ENCODE measurements at places on chromosomes 2 and 18.

DNA sequence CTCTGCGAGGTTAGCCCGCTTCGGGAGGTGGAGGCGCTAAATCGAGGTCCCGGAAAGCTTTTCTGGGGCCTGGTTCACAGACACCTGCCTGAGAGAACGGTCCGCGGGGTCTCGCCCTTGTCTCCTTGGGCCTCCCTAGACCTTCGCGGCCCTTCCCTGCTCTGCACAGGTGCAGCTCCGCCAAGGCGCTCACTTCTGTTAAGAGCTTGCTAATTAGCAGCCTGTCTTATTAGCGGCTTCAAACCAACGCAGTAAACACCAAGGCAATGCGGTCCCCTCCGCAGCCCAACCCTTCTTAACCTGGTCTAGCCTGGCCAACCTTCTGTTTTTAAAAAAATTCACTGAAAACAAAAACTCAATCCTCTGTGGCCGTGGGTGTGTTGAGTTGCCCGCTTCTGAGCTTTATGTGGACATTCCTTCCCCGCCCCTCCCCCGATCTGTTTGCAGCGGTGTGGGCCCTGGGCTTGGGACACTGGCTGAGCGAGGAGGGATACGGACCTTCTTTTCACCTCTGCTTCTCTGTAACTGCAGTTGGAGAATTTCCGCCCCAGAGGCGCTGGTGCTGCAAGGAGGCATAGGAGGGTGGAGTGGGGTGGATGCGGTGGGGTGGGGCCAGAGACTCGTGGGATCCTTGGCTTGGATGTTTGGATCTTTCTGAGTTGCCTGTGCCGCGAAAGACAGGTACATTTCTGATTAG is 3.4 kb upstream of the HOXD4 start:
- no peak for DNase-seq

DNA sequence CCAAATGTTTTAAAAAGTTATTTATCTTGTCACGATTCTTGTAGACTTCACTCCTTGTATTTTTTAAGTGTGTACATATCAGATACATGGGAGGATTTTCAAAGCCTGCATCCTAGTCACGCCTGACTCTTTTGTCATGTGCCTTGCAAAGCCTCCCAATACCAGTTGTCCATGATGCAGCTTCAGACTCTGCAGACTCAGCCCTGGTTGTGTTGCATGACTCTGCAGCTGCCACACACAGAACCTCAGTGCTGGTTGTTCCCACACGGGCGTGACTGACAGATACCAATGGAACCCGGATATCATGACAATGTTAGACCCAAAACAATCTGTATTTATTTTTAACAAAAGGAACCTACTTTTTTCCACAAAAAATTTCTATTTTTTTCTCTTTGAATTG is 38.2 kb downstream of the TPO start:
- DNase-seq = no peak

- DNase-seq = no peak
Observed at GRCh38 chr2:143680885-143681405, 551.7 kb downstream of the ARHGAP15 start.

DNA sequence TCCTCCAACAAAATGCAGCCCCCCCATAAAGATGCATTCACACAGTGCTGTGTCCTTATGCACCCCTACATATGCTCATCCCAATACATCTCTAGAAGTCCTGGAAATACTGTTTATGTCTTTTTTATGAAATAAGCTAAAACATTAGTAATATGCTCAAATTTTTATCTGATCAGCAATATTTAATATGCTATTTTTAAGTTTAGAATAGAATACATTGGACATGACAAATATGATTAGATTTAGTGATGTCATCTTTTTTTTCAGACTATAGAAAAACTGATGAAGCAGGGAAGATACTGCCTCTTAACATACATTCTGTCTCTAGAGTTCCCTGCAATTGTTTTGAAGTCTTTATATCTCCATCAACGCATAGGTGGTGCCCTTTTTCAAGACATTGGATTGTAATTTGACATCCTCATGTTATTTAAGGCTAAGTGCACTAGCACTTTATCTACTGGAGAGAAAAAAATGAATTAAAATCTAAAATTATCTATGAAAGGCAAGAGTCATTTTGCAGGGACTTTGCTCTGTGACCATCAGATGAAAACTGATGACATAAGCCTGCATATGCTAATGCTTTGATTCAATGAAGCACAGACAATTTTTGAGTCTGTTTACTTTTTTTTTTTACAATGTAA is 395.3 kb downstream of the LPIN1 start:
- DNase-seq = no peak

DNA sequence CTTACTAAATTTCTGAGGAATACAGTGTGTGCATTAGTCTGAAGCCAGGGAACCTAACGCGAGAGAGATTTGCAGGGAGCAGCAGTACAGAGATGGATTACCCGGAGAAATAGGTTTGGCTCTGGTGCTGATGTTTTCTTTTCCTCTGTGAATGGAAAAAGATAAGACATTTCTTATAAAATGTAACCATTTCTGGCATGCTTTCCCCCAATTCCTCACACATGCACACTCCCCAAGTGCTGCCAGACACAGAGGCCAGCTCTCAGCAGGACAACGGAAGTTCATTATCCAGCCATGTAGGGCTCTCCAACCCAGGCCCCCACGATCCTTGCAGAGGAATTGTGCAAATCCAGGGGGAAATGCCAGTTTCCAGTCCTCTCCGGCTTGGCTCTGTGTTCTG is 224.5 kb upstream of the MGAT5 start:
- no peak for DNase-seq

GRCh38 chr2:120238728-120239487 is 13.7 kb upstream of the RALB start:
- DNase-seq = no peak

DNA sequence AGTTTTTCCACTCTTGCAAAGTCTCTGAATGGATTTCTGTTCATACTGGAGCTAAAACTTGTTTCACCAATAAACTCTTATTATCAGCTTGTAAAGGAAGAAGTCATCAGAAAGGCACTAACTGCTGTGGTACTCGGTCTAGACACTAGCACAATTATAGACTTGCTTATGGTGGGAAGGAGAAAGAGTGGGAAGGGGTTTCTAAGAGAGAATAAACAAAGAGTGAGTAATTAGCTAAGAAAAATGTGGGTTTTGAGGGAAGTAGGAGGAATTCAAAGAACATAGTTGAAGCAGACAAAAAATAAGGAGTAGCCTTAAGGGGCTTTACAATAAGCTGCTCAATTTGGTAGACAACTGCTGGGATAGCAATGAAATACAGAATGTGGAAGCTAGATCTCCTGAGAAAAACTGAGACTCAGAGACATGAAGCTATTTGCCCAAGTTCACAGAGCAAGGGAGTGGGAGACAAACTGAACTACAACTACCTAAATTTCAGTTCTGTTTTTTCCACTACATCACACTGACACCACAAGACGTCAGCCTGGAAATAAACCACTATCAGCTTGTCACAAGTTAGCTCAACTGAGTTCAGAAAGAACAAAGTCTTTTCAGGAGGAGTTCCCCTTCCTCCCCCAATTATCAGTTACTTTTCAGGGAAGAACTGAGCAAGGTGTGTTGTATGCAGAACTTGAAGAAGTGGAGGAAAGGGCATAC is 59.7 kb downstream of the MAP4K3 start:
- DNase-seq = no peak

GRCh38 chr2:74497777-74498499 is 1.5 kb downstream of the LBX2 start:
- no peak for DNase-seq

DNA sequence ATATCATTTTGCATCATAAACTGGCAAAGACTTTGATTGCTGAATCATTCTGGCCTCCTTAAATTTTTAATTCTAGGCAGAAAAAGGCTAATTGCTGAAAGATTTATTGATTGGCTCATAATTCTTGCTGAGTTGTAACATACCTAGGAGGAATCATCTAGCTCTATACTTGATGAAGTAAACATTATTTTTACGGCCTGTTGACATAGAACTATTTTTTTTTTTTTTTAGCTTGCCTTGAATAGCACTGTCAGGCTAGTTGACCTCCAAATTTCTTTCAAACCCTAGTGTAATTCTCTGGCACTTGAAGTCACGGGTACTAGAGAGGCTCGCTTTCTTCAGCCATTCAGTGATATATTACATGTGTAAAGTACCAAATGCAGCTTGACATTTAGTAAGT is 2.8 kb downstream of the SERPINB12 start:
- no peak for DNase-seq

DNA sequence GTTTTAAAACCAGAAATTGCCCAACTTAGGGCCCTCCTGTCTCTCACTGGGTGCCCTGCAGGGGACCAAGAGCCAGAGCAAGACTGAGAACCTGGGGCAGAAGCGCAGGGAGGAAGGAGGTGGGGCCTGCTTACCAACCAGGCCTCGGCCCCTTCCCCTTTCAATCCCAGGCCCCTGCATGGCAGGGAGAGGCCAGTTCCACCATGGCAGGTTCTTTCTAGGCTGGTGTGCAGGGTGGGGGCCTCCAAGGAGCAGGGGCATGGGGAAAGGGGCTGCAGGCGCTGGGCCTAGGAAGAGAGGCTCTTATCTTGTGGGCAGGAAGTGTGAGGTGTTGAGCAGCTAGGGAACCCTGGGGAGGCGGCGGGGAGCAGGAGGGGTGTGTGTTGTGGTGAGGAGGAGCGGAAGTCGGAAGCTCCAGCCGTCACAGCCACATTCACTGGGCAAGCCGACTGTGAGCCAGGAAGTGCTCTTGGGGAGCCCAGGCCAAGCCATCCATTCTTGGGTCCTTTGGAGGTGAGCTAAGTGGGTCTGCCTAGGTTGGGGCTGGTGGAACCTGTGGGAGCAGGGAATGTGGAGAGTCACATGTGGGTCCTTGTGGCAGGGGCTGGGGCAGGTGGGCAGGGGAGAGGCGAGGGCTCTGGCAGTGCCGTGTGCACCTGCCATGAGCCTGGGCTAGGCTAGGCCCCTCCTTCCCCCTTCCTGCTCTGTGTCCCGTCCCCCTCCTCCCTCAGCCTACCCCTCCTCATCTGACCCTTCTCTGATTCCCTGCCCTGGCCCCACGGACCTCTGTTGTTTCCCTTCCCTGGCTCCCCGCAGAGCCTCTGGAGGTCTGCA is at the start of gene PSD4:
Gene PSD4, plus strand, starts transcription at position 430 of the 834 bp plus-strand sequence. CDS start 8,486 bp downstream, outside the sequence.
- peak; percentile 77 for DNase-seq

DNA sequence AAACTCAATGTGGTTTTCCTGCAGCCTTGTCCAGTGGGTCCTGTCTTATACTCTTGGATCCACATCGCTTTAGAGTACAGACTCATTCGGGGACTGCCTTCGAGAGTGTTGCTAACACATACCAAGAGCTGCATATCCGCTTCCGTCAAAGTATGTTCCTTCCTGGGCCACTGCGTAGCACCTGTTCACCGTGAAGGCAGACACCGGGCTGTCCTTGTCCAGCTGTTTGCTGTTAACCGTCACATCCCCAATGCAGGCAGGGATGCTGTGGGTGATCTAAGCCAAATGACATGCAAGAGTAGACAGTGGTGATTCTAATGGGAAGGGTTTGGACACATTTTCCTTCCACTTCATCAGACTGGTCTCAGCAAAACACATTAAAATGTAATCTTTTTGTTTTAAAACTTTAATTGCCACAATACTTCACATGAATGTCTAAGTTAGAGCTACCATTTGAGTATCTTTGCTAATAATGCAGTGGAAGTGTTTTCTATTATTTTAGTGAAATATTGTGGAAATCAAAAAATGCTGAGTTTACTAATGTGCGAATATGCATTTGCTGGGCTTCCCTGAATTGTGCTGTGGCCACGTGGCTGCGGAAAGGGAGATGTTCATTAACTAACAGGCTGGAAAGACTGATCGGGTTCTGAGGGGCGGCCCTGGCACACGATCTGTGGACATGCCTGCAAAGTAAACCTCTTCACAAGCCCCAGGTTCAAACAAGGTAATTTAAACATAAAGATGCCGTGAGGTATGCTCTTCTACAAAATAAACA is 169.1 kb downstream of the LAMA1 start:
- DNase-seq = no peak

DNA sequence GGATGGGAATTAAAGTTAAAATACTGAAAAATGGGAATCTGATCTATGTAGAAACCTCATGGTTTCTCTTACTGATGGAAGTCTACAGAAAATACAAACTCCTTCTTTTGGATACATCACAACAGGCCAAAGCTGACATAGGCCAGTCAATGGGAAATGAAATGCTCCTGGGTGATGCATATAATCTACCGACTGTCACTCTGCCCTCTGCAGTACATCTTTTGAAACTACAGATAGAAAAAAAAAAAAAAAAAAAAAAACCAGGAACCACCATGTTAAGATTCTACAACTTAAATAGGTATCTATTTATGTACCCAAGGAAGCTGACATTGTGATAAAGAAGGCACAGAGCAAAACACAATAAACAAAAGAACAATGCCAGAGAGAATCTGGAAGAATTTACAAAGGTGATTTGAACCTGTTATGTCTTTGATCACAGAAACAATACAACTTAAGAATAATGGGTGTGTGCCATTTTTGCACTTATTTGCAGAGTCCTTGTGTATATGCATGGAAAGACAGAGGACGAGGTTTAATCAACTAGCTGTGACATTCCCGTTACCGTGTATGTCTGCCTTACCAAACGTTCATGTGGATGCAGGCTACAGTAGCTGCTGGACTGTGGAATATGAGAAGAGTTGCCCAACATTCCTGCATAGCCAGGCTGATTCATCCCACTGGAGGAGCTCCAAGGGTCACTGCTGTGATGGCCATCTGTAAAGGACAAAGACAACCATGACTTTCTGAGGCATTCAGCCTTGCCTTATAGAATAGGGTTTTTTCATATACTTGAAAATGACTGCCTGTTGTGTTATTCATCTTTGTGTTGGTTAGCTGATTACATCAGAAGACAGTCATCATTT is 312.7 kb downstream of the TCF4 start:
- no peak for DNase-seq

GRCh38 chr2:230949966-230950873 is 25.2 kb upstream of the GPR55 start:
- no peak for DNase-seq

GRCh38 chr18:45324495-45325113 is 290.7 kb upstream of the SLC14A2 start:
- DNase-seq = no peak

DNA sequence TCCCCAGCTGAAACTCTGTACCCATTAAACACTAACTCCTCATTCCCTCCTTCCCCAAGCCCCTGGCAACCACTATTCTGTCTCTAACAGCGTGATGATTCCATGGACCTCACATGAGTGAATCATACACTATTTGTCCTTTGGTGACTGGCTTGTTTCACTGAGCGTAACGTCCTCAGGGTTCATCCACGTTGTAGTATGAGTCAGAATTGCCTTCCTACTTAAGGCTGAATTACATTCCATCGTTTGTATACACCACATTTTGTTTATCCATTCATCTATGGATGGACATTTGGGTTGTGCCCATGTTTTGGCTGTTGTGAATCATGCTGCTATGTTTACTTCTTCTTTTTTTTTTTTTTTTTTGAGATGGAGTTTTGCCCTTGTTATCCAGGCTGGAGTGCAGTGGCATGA is 19.6 kb upstream of the CABLES1 start:
- no peak for DNase-seq

GRCh38 chr2:231732604-231733003 is 24.3 kb downstream of the PTMA start:
- DNase-seq = no peak

- no peak for DNase-seq
Observed at GRCh38 chr2:144533221-144533620, 13.3 kb upstream of the ZEB2 start.

GRCh38 chr18:23231340-23232021 is 96.2 kb downstream of the CABLES1 start:
- DNase-seq = peak; percentile 58

- DNase-seq = no peak
Observed at GRCh38 chr2:11757101-11757500, 10.7 kb downstream of the LPIN1 start.
